Stromal cell of bone marrow (primary cell): ENCODE measurements at places on chromosomes 1 and 21.

DNA sequence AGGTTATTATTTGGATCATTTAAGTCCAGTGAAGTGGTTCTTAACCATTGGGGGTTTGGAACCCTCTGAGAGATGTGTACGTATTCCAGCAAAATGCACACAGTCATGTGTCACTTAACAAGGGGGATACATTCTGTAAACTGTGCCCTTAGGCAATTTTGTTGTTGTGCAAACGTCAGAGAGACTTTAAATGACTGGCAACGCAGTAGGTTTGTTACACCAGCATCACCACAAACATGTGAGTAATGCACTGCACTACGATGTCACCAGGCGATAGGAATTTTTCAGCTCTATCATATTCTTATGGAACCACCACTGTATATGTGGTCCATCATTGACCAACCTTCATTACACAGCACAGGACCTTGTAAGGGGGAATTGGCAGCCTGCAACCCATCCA is 11.9 kb downstream of the AHCYL1 start:
- no peak for DNase-seq

DNA sequence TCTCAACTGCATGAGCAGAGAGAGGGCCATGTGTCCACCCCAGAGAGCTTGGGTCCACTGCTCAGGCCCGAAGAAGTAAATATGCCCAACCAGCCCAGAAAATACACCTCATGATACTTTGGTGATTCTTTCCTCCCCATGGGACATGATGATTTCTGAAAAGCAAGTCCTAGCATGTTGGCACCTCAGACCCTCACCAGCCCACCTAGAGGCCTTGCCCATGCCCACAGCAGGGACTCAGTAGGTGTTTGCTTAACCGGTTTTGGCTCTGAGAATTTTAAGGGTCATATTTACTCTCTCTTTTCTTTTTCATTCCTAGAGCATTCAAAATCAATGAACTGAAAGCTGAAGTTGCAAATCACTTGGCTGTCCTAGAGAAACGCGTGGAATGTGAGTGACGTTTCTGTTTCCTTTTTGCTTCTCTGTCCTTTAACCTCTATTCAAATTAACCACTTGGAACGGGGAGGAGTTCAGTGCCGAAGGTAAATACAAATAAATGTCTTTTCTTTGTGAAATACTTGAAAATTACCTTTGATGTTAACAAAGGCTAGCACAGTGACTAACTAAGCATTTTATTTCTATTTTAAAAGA is 79.7 kb downstream of the PDE9A start:
- DNase-seq, result no peak

DNA sequence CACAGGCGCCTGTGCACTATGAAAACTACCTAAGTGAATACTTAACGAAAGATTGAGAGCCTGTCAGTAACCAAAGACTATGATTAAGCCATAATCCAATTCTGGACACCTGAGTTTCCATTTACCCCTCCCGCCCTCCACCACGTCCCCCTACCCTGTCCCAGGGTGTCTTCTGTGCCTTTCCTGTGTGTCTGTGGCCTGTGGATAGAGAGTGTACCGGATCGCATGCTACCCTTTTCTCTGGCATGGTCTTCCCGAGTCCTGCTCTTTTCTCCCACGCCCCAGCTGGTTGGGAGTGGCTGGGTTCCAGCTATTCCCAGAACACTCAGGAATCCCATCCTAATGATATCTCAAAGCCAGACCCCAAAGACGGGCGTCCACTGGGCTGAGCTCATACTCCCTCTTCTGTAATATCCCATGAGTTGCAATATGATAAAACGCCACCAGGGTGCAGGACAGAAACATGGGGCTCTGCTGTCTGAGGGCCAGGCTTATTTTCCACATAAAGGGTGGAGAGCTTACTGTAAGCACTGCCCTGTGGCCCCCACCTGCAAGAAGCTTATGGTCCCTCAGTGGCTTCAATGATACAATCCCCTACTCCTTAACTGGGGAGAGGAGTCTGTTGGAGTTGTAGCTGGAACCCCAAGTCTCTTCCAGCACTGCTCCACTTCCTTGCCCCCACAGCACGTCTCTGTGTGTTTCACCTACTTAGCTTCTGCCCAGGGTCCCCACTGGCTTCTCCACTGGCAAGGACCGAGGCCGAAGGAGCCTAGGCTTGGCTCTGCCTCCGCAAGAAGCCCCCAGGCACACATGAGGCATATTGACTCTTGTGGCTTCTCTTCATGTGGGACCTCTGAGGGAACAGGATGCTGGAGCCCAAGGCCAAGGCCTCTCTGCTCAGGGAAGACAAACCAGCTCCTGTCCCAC is 17.6 kb upstream of the ALX3 start:
- peak; percentile 39 for DNase-seq

DNA sequence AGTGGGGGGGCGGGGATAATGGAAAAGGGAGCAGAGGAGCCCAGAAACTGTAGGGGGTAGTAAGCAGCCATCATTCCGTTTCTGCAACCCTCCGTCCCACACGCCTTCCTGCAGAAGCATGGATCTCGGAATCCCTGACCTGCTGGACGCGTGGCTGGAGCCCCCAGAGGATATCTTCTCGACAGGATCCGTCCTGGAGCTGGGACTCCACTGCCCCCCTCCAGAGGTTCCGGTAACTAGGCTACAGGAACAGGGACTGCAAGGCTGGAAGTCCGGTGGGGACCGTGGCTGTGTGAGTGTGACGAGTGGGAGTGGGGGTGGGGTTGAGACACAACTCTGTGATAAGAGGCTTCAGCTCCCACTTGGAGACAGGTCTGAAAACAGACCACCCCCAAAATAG is 706 bp downstream of the CREB3L4 start:
- no peak for DNase-seq

- no peak for DNase-seq
Observed at GRCh38 chr1:28135371-28136168, 40.9 kb downstream of the PTAFR start.

GRCh38 chr1:58699011-58699762 is 675 bp downstream of the MYSM1 start:
- no peak for DNase-seq

DNA sequence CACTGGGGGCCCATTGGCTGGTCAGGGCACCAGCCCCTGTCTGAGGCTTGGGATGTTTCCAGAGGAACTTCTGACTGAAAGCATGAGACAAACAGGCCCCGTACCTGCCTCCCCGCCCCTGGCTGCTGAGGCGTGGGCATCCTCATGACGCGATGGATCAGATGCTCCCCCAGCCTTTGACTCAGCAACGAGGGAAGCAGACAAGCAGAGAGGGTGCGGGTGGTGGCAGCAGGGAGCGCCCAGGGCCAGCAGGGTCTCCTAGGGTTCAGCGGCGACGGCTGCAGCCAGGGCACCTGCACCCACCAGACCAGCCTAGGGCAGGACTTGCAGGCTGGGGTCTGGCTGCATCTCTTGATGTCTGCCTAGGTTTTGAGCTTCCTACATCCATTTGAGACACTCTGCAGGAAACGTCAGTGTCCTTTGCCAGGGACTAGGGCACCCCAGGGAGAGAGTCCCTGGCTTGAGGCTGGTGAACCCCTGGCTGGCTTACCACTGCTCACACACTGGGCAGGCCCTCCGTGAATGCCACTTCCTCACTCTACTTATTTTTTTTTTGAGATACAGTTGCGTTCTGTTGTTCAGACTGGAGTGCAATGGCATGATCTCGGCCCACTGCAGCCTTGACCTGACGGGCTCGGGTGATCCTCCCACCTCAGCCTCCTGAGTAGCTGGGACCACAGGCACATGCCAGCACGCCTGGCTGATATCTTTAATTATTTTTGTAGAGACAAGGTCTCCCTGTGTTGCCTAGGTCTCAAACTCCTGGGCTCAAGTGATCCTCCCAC is 63.3 kb downstream of the DHRS3 start:
- DNase-seq, result no peak

- DNase-seq, result no peak
Observed at GRCh38 chr1:206915030-206915735, 6.6 kb downstream of the FCMR start.

- DNase-seq, result no peak
Observed at GRCh38 chr1:95094923-95095322, 22.2 kb upstream of the ALG14 start.

- no peak for DNase-seq
Observed at GRCh38 chr21:34890724-34891612, 158.1 kb downstream of the RUNX1 start.

- DNase-seq, result peak; percentile 63
Observed at GRCh38 chr21:31218830-31219608, 125.0 kb downstream of the TIAM1 start.

- no peak for DNase-seq
Observed at GRCh38 chr1:212536586-212536985, 72.0 kb upstream of the ATF3 start.

DNA sequence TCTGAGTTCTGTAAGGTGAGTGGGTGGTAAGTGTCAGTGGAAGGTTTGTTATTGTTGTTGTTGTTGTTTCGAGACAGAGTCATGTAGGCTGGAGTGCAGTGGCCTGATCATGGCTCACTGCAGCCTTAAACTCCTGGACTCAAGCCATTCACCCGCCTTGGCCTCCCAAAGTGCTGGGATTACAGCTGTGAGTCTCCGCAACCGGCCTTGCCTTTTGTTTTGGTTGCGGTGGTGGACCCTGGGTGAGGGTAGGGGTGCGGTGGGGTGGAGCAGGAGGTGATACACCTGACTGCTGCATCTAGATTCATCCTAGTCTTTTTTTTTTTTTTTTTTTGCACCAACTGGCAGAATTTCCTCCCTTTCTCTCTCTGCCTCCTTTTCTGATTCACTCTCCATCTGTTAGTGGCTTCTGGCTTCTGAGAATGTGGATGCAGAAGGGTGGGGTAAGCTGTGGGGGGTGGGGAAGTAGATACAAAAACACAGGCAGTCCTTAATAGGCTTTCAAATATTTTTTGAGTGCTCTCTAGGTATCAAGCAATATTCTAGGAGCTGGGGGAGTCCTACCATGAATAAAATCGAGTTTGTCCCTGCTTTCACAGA is 4.6 kb upstream of the GMEB1 start:
- DNase-seq, result no peak

GRCh38 chr21:15233611-15234010 is 168.8 kb upstream of the NRIP1 start:
- DNase-seq, result no peak

- no peak for DNase-seq
Observed at GRCh38 chr1:175563236-175563895, 180.0 kb downstream of the TNR start.

GRCh38 chr1:201050515-201051277 is 27.2 kb upstream of the KIF21B start:
- DNase-seq, result peak; percentile 25

- DNase-seq, result no peak
Observed at GRCh38 chr1:116971258-116971860, 30.2 kb upstream of the CD101 start.

DNA sequence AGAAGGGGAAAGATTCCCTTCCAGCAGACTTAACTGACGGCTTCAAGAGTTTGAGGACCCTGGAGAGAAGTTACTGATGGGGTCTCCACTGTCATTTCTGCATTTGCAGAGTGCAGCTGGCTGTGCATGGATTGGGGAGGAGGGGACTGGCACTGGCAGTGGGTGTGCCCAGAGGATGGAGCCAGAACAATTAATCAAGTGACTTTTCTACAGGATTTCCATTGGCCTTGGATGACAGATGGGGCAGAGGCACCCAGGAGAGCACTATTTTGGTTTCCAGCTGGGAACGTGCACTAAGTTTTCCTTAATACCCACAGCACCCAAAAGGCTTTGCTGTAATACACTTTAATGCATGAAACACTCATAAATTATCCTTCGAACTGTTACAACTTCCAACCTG is 1.3 kb downstream of the NGF start:
- DNase-seq, result no peak

DNA sequence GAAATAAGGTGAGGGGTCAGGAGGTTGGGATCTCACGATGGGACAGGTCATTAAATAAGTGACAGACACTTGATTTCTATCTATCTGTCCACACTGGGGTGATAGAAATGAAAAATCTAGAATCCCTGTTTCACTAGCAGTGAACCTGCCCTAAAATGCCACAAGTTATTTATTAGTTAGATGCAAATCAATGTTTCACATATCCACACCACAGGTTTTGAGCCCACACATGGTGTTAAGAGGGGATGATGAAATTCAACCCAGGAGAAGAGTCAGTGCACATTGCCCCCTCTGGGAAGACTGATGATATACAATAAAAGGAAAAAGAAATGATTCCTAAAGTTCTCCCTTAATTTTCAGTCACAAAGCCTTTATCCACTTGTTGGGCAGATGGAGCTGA is 10.1 kb upstream of the NTPCR start:
- DNase-seq, result no peak

DNA sequence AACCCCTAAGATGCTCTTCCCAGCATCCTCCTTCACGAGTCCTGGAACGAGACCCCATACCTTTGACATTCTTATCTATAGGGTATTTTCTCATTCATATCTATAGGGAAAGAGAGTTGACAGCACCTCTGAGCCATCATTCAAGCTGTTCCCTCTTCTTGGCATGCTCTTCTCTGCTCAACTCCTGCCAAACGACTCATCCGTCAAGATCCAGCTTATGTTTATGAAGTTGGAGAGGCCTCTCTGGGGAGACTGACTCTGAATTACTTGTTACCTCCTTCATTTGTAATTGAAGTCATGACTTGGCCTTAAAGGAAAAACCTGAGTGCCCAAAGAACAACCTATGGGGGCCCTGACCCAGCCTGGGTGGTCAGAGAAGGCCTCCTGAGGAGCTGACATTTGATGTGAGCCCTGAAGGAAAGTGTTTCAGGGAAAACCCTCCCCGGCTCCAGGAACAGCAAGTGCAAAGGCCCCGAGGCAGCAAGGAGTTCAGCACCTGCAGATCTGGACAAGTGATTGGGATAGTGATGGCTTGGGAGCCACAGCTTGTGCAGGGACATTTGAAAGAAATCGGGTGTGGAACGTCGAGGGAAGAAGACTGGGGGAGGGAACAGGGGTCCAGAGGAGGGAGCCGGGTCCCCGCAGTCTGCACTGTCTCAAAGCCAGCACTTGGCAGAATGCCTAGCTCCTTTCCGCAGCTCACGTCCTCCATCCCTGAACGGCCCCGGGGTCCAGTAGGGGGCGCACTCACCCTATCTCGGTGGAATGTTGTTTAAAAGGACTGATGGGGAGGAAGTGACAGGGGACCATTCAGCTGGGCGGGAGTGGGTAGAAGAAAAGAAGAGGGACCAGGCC is 14.0 kb upstream of the CDA start:
- DNase-seq, result no peak

- DNase-seq, result no peak
Observed at GRCh38 chr1:89444791-89445190, 79.8 kb upstream of the LRRC8B start.

GRCh38 chr1:31955917-31956736 is 18.0 kb upstream of the PTP4A2 start:
- peak; percentile 100 for DNase-seq
